Activated naive CD8-positive, alpha-beta T cell treated with anti-CD3 and anti-CD28 coated beads, Interleukin-2, amount 50 U/mL, for 24 hours (primary cell): ENCODE measurements at places on chromosomes 4 and X.

- no peak overlapping the region for H3K27ac ChIP-seq
- peak overlapping the region; percentile 34 for H3K4me3 ChIP-seq
- peaks cover 17% of the 10 kb centered on the region for H3K4me1 ChIP-seq
- no peak for DNase-seq
- peaks cover 12% of the 10 kb centered on the region for H3K36me3 ChIP-seq
- no peaks in the 10 kb centered on the region for H3K27me3 ChIP-seq
Observed at GRCh38 chrX:48972220-48973164, 848 bp upstream of the KCND1 start.

DNA sequence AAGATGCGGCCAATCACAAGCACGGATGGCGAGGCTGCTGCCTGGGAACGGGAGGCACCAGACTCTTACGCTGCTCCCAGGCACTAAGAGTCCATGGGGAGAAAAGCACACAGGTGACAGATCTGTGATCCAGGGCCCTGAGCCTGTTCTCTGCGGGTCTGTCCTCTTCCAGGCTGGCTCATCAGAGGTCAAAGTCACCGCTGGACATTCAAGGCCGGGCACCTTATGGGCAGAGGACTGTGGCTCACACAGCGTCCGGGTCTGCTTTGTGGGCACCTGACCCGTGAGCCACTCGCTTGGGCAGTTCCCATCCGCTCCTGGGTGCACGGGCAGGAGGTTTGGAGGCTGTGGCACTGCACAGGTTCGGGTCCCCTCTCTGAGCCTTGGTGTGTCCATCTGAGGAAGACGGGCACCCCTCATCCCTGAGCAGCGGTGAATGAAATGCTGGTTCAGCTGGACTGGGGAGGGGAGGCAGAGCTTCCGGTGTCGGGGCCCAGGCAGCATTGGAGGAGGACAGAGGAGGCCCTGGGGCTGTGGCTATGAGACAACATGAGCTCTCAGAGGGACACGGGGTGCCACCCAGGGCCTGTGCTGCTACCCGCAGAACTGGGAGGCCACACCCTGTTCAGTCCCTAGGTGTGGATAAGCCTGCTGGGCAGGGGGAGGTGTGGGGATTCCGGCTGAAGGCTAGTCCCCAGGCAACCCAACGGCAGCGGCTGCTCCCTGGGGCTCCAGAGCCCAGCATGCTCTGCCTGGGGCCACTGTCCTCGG lies 61.2 kb upstream of the AFAP1 start:
- H3K4me3 ChIP-seq: no peak overlapping the region
- no peaks in the 10 kb centered on the region for H3K27me3 ChIP-seq
- no peaks in the 10 kb centered on the region for H3K36me3 ChIP-seq
- H3K27ac ChIP-seq: no peak overlapping the region
- no peak for DNase-seq

DNA sequence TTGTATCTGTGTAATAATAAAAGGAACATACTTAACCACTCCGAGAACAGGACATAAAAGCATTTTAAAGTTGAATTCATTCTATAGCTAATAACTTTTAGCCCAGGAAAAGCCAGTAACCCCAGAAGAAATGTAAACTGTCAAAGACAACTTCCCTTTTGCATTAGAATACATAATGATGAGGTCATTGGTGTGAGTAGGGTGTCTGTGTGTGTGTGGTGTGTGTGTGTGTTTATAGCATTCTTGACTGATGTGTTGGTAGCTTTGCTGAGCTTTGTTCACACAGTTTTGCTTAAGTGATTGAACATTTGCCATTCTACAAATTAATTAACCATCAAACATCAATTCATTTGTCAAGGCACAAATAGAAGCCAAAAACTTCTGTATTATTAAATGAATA lies 559.6 kb downstream of the ARAP2 start:
- H3K4me3 ChIP-seq: no peak overlapping the region
- H3K27me3 ChIP-seq: no peaks in the 10 kb centered on the region
- DNase-seq: no peak

GRCh38 chr4:103451341-103451740 lies 253.2 kb upstream of the CENPE start:
- no peaks in the 10 kb centered on the region for H3K4me1 ChIP-seq
- H3K27ac ChIP-seq: no peak overlapping the region
- DNase-seq: no peak
